ENCODE measurements at places on chromosomes 3 and 15.

- no peak for DNase-seq
These were observed 23.1 kb upstream of the HERC1 start for GRCh38 chr15:63856711-63857460.

- DNase-seq, result no peak
These were observed 3.8 kb upstream of the WNT7A start for GRCh38 chr3:13883681-13884080.

DNA sequence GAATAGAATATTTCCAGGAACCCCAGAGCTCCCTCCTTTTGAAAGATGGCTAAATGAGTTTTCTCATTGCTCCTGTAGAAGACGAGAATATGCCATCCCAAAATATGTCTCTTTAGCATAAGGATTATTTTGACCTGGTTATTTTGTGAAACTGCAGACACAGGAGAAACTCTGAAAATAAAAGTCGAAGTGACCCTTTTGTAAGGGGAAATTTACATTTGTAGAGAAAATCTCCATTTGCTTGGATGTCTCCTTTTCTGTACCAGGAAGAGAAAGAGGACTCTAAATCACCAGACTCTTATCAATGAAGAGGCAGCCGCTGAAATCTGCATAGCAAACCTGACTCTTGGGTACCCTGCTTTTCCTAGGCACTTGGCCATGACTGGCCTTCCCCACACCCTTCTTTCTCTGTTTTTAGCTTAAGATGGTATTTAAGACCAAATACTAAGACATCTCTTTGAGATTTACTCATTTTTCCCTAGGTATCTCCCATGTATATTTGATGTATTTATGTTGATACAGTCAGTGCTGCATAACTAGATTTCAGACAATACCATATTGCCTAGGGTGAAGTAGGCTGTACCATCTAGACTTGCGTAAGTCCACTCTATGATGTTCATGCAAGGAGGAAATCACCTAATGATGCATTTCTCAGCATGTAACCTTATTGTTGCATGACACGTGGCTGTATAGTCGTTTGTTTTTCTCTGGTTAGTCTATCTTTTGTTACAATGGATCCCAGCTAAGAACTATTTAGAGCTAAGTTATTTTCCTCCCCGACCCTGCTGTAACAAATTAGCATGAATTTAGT lies 98.2 kb upstream of the UBE3A start:
- DNase-seq, result no peak

DNA sequence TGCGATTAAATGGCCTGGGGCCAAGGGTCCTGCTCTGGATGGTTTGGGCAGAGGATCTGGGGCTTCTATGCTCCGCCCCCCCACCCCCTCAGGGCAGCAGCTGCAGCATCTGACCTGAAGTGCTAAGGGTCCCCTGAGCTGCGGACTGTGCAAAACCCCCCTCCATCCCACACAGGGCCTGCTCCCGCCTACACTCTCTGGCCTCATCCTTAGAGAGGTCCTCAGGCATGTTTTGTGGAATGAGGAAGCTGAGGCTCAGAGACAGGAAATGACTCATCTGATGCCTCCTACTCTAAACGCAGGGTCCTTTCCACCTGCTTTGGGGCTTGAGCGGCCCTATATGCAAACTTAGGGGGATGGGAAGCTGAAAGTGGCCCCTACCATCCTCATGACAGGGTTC lies 59.5 kb upstream of the CTSH start:
- DNase-seq, result no peak

GRCh38 chr15:100032358-100033085 lies 299.3 kb upstream of the LYSMD4 start:
- no peak for DNase-seq

GRCh38 chr3:134299185-134299887 lies 48.7 kb upstream of the RYK start:
- no peak for DNase-seq

- no peak for DNase-seq
These were observed 435.2 kb downstream of the MCTP2 start for GRCh38 chr15:94666553-94666952.

DNA sequence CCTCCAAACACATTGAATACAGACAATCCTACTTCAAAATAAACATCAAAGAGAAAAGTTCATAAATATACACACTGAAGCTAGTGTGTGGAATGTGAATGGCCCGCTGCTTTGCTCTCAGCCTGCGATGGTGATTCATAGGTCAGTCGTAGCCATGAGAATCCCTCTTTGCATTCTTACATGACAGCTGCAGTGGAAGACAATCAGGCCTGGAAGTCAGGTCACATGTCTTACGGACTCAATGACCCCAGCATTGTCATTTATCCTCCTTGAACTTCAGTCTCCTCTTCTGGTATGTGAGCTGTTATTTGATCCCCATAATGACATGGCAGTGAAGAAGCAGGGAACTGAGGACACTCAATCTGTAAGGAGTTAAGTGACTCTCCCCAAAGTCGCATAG lies 217.8 kb upstream of the EOMES start:
- no peak for DNase-seq

DNA sequence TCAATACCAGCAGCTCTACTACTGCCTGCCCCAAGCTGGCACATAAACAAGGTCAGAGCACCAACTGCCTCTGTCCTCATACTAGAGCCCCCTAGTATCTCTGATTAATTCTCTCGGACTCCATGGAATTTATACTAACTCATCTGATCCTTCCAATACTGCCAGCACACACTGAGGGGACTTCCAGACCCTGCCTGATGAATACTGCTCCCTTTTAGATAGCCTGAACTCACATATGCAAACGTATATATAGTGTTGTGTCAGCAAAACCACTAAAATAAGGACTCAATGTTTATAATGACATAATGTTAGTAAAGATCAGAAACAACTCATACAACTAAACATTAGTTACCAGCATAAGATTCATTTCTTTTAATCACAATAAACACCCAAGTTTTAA lies 25.0 kb downstream of the CEP70 start:
- DNase-seq, result no peak

- no peak for DNase-seq
These were observed 40.8 kb downstream of the ZBTB11 start for GRCh38 chr3:101635954-101636798.

DNA sequence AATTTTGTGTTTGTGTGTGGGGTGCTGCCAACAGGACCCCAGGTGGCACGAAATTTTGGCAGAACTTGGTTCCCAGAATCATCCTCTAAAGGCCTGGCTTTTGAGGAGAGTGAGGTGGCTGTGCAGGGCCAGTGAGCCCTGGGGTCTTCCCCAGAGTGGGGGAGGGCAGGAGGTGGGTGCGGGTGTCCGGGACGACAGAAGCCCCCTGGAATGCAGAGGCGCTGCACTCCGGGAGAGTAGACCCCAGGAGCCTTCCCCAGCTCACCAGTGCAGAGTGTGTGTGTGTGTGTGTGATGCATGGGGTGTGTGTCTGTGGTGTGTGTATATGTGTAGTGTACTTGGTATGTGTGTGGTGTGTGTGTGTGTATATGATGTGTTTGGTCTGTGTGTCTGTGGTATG lies 44.4 kb upstream of the SEC13 start:
- DNase-seq, result no peak

DNA sequence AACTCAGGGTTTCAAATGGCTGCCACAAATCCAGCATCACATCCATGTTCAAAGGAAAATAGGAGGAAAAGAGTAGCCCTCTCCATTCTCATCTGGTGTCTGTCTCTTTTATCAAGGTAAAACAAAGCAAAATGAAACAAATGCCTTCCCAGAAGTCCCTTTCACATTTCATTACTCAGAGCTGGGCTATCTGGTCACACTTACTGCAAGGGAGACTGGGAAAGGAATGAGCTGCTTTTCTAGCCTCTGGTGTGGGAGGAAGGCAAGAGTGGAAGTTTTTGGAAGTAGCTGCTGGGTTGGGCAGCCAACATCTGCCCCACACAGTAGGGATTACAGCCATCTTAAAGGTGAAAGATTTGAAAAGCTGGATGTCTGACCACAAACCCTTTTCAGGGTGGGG lies 51.8 kb downstream of the KLF15 start:
- no peak for DNase-seq

DNA sequence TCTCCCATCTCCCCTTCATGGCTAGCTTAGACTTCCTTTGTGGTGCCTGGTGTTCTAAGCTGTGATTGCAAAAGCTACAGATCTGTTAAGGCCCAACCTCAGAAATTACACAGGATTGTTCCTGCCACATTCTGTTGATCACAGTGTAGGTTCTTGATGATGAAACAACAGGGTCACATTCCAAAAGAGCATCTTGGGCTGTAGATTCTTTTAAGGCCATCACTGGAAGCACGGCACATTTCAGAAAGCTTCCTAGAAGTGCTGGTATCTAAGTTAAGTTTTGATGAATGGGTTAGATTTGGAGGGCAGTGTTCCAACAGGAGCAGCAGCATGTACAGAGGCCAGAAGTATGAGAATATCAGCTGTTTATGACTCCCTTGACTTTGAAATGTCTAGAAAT lies 107.5 kb upstream of the SKOR1 start:
- no peak for DNase-seq

GRCh38 chr3:62723914-62724217 lies 151.3 kb downstream of the CADPS start:
- peak; percentile 45 for DNase-seq

GRCh38 chr3:151201051-151201730 lies 1.8 kb downstream of the GPR171 start:
- no peak for DNase-seq

- no peak for DNase-seq
These were observed 46.7 kb upstream of the BCHE start for GRCh38 chr3:165883863-165884478.

GRCh38 chr15:47414207-47414606 lies 303.1 kb upstream of the SEMA6D start:
- no peak for DNase-seq

DNA sequence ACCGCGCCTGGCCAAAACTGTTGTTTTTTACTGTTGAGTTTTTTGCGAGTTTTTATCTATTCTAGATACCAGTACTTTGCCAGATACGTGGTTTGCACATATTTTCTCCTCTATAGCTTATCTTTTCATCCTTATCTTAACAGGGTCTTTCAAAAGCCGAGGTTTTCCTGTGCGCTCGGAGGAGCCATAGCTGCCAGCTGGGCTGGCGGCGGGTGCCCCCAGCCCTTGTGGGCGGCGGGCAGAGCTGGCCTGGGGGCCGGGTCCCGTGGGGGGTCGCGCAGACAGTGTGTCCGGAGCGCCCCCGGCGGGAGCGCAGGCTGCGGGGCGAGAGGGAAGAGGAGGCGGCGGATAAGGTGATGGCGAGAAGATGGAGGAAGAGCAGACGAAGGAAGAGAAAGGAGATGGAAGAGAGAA lies 11.1 kb upstream of the EIF4A2 start:
- DNase-seq, result no peak

DNA sequence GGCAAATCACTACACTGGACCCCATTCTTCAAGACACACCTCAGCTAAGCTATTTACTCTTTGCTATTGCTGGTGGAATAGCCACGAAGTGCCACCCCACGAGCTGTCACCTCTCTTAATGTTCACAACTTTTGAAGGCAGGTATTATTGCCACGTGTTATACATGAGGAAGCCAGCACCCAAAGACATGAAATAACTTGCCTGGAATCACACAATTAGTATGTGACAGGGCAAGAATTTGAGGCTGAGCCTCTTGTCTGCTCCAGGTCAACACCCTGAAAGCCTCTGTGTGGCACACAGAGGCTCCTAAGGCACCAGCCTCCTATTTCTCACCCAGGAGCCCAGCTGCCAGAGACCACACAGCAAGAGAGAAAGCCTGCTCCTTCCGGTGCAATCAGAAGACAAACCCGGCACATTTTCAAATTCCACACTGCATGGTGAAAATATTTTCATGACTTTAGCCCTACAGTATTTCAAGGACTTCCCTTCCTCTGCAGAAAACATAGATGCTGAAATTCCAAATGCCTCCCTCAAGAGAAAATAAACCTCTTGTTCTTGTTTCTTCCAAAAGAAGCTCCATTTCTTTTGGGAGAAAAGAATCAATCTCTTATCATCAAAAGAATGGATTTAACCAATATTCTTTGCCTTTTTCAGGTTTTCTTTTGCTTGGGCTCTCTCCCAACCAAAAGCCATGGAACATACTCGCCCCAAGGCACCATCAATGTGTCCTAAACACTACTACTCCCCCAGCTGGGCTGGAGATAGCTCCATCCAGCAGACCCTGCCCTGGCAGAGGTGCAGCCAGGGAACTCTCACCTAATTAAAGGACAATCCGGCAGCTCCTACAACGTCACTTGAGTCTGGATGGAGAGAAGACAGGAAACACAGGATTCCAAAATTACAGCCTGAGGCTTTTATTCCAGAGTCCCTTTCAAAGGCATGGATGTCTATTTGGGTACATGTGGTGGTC lies 84.7 kb upstream of the THBS1 start:
- DNase-seq, result no peak

- DNase-seq, result no peak
These were observed 46.4 kb downstream of the CBLB start for GRCh38 chr3:105822171-105823123.

DNA sequence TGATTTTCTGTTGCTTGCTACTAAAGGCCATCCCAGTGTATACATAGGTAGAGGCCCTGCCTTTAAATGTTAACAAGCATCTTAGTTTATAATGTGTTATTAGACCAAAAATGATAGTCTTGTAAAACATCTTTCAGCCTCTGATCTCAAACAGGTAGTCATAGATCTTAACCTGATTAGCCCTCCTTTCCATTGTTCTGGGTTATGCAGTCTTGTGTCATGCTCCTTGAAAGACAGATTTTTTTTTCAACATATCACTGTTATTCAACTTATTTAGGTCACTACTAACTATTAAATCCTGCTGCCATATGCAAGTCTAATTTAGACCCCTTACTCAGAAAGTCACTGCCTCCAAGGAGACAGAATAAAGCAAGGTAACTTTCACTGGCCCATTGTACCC lies 19.1 kb upstream of the CLDN16 start:
- DNase-seq, result no peak

GRCh38 chr15:60960517-60960916 lies 268.6 kb downstream of the RORA start:
- no peak for DNase-seq

- no peak for DNase-seq
These were observed 103.3 kb upstream of the PRR23E start for GRCh38 chr3:127089486-127090145.

- DNase-seq, result no peak
These were observed 45.6 kb downstream of the CPN2 start for GRCh38 chr3:194305356-194306108.

- no peak for DNase-seq
These were observed 73.0 kb downstream of the UQCC5 start for GRCh38 chr3:52609316-52609815.

- DNase-seq, result no peak
These were observed 749.1 kb downstream of the ROBO1 start for GRCh38 chr3:79018671-79019136.

DNA sequence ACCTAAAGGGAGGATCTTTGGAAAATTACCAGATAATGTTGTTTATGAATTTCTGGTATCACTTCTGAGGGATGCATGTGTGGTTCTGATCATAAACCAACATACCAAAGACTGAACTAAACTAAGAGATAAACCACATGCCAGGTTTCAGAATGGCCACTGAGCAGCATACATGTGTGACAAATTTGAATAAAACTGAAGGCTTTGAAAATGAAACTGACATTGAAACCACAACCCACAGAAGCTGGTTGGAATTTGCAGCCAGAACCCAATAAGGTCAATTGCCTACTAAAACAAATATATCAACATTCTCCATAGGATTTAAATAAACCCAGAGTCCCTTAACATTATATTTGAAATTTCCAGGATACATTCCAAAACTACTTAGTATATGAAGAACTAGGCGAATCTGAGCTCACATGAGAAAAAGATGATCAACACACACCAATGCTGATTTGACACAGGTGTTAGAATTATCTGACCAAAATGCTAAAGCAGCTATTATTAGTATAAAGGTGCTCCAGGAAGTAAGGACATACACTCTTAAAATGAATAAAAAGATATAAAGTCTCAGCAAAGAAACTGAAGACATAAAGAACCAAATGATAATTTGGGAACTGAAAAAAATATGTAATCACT lies 125.0 kb downstream of the ZNF280D start:
- no peak for DNase-seq

Measured in NCI-H187 treated with DMSO at 0.1 percent for 48 hours (cell line).